ENCODE measurements at places on chromosomes 7 and 10. TPM values are rescaled to one million over a fixed set of nuclear protein-coding genes. Genes with fewer than 3 reads are reported as not detected.

Gene FAM237B
- polyA plus RNA-seq: not detected

Gene EIF5AL1
- 0.45 TPM for polyA plus RNA-seq

Gene MAD1L1
- 109 TPM for polyA plus RNA-seq

Gene MET
- polyA plus RNA-seq: not detected

Gene STEAP4
- not detected for polyA plus RNA-seq

Gene CRPPA
- polyA plus RNA-seq: 0.71 TPM

Gene FAM221A
- polyA plus RNA-seq: 2.9 TPM

Gene TBX20
- not detected for polyA plus RNA-seq

Gene FLNC
- polyA plus RNA-seq: not detected

Gene NCF1
- 344 TPM for polyA plus RNA-seq

Gene SCIN
- 0.11 TPM for polyA plus RNA-seq

Gene ATP5MK
- 408 TPM for polyA plus RNA-seq

Gene ELOVL3
- polyA plus RNA-seq: not detected

Gene GPR158
- not detected for polyA plus RNA-seq

Gene AGAP4
- 1.6 TPM for polyA plus RNA-seq

Measured in naive B cell (primary cell).